Left ventricle myocardium superior (tissue), 1 donor: ENCODE measurements at places on chromosomes 1 and 21. TPM values are rescaled to one million over a fixed set of nuclear protein-coding genes. Genes with fewer than 3 reads are reported as not detected.
A peak's percentile ranks its signal among the peaks of the same experiment; 100 is the strongest.

Gene SLC1A7
- 0.32 TPM for total RNA-seq

DNA sequence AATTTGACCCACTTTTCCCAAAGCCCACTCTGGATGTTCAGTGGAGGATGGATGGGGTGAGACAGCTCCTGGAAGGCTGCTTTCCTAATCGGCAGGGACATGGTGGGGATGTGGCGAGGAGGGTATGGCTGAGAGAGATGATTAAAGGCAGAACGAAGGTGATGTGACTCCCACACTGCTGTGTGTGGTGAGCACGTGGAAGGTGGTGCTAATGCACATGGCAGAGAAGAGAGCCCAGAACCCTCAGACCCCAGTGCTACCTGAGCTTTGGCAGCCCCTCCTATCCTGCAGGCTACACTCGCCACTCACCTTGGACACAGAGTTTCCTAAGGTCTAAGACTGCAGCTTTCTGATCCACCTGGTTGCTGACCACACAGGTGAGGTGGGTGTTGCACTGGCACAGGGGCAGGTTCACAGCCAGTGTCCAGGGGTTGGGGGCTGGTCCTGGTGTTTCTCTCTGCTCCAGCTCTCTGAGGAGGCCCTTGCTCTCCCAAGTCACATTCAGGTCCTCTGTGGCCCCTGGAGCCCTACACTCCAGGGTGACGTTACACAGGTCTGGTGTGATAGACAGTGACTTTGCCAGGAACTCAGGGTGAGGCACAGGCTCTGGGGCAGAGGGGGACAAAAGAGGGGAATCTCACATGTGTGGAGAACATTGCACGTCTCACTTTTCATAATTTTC is 151.4 kb upstream of the ETV3 start:
- DNase-seq, result no peak

DNA sequence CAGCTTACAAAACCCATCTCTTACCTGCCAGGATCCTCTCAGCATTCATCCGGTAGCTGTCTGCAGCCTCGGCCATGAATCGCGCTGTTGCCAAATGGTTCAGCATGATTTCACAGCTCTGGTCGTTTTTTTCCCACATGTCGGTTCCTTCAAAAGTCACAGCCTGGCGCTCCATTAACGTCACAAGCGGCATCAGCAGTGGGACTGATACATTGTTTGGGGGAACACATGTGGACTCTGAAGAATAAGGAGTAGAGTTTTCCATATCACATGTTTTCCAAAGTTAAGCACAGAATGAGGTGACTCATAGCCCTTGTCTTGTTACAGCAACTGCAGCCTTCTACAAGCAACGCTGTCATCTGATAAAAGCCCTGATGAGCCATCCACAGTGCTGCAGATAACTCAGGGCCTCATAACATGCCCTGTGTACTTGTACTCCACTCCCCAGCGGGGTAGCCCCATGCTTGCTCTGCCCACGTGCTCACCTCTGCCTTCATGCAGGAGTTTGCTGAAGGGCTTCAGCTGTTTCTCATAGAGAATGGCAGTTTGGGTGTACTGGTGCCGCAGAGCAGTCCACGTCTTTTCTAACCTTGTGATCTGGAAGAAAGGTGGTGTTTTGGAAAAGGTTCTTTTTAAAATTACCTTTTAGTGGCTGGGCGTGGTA is 114.2 kb downstream of the BCAR3 start:
- DNase-seq, result no peak

DNA sequence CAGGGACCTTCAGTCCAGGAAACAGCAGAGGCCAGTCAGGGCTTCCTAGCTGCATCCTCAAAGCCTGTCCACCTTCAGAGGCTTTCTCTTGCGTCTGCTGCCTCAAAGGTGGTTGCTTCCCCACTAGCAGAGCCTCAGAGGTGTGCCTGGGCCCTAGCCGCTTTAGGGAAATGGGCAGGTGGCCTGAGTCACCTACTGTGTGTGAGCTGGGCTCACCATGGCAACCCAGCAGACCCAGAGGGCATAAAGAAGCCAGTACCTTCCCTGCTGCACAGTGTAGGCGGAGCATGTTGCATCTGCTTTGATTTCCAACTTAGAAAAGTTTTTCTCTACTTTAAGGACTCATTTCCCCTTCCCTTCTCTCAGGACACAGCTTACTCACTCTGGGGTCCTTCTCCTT is 12.5 kb downstream of the SLC9A1 start:
- DNase-seq, result no peak

Gene VANGL2
- 2.6 TPM for total RNA-seq

DNA sequence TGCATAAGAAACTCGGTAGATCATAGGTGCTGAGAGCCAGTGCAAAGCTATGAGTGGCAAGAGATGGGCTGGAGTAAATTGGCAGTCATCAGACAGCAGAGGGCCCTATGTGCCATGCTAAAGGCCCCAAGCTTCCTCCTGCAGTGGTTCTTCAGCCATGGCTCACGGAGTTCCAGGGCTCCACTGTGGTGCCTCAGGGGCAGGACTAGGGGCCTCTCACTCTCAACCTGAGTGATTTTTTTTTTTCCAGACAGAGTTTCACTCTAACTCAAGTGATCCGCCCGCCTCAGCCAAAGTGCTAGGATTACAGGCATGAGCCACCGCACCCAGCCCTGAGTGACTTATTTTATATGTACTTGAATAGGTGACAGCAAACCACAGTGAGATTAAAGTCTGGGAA is 10.4 kb upstream of the GJA8 start:
- DNase-seq, result peak; percentile 29

Gene EPB41
- total RNA-seq, result 24.9 TPM

DNA sequence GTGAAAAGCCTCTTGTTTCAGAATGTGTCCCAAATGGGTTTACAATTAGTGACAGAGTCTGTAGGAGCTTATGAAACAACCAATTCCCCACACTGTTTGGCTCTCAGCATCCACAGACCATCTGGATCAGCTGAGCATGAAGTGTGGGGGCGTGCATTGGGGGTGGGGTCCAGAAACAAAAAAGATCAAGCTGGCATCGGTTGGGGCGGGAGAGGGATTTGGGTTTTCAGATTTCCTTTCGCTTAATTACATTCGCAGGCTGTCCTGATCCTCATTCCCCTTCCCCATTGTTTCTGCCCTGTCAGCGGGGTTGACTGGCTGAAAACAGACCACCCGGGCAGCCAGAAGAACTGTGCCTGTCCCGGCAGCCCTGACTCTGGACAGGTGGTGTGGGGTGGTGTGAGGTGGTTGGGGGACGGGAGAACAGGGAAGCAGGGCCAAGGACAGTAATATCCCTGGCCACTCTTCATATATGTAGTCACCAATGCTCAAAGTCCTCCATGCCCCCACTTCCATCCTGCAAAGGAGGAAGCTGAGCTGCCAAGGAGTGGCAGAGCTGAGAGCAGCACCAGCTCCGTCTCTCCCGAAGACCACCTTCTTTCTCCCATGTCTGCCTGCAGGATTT is 92.0 kb downstream of the IER5 start:
- no peak for DNase-seq

Gene CNKSR1
- 1.7 TPM for total RNA-seq

Gene PAPPA2
- 0.45 TPM for total RNA-seq

- no peak for DNase-seq
Observed at GRCh38 chr1:181451661-181452230, 31.6 kb upstream of the CACNA1E start.

DNA sequence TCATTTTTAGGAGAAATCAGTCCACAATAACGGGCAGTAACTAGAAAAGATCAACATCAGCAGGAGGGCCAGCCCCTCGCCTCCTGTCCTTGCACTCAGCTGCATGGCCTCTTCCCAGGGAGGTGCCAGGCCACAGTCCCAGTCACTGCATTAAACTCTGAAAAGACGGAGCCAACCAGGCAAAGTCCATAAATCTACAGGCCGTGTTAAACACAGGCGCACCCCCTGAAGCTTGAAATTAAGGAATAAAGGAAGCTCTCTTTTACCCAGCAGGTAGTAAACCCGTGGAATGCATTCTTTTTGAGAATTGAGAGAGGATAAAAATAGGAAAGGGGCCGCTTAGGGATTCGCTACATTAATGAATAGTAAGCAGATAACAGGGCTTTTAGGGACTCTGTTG is 18.4 kb downstream of the H6PD start:
- DNase-seq, result no peak

GRCh38 chr21:28904961-28905435 is 87.7 kb downstream of the LTN1 start:
- DNase-seq, result no peak

- DNase-seq, result no peak
Observed at GRCh38 chr1:69497441-69498221, 70.1 kb upstream of the LRRC7 start.

Gene C8B
- total RNA-seq, result not detected

GRCh38 chr1:232357416-232357815 is 272.5 kb downstream of the SIPA1L2 start:
- DNase-seq, result no peak

Gene PAX7
- not detected for total RNA-seq

- DNase-seq, result no peak
Observed at GRCh38 chr21:29018540-29018939, 609 bp downstream of the RWDD2B start.

Gene OR14K1
- not detected for total RNA-seq

DNA sequence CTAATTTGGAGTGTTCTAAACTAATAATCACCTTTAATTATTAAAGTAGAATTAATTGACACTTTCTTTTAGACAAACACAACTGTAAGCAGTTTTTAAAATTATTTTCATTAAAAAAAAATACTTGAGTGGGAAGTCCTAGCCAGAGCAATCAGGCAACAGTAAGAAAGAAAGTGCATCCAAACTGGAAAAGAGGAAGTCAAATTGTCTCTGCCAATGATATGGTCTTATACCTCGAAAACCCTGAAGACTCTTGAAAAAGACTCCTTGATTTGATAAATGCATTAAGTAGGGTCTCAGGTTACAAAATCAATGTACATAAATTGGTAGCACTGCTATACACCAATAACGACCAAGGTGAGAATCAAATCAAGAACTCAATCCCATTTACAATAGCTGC is 83.0 kb upstream of the GADD45A start:
- no peak for DNase-seq

DNA sequence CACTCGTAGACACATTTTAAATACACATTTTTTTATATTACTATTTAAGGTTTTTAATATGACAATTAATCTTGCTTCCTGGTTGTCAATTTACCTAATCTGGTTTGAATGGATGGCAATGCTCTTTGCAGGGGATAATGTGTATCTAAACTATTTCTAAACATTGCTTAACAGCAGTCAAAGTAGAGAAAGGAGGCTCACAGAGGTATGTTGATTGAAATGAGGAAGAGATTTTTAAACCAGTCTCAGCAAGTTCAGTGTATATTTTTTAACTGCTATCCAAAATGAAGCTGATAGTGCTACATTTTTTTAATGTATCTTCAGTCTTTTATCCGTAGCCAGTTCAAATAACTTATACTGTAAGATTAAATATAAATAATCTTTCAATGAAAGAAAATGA is 17.4 kb downstream of the FMO1 start:
- DNase-seq, result no peak

Gene MROH9
- total RNA-seq, result not detected

GRCh38 chr21:25638660-25639550 is at the start of gene JAM2:
Gene JAM2 (plus strand): TSS chr21:25639258. CDS start chr21:25639822, 564 bp downstream.
- peak; percentile 69 for DNase-seq

DNA sequence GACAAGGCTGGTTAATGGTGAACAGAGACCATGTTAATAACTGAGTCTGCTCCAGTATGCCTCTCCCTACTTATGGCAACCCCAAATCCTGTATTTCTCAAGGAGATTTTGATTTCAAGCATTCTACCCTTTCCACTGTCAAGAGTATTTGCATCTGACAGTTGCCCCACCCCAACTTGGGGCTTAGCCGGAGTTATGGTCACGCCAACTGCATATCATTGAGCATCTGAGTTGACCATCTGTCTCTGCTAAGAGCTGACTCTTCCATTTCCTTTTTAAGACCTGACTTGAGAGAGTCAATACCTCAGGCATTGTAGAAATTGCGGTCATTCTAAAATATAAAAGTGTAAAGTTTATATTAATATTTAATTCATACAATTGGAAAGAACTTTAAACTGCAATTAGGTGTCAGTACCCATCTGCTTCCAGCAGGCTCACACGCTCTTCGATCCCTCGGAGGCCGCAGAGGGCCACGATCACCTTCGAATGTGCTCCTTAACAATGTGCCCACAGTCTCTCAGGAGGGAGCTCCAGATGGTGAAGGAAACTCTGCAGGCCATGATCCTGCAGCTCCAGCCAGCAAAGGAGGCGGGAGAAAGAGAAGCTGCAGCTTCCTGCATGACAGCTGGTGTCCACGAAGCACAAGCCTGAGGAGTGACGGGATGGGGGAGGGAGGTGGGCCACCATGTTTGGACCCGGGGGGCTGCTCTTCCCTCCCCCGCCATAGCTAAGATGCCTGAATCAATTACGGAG is 409.8 kb downstream of the DISC1 start:
- DNase-seq, result no peak

Gene MMP23B
- 47.9 TPM for total RNA-seq

- no peak for DNase-seq
Observed at GRCh38 chr1:111501645-111502044, 1.8 kb downstream of the ADORA3 start.

DNA sequence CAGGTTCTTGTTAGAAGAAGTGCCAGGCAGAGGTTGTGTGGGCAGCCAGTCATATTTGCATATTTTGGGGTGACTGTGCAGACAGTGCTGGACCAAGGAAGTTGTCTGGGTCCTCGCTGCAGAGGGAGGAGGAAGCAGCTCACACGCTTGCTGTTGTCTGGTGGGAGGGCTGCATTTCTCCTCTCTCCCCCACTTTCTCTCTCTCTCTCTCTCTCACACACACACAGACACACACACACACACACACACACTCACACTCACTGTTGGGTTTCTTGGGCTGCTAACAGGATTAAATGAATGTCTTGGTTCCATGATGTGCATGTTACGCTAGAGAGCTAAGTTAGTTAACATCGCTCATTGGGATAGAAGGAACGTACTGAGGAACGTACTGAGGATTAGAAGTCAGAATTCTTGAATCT is 72.9 kb downstream of the AGPAT3 start:
- DNase-seq, result no peak

- no peak for DNase-seq
Observed at GRCh38 chr1:168932539-168932938, 174.0 kb upstream of the ATP1B1 start.

- no peak for DNase-seq
Observed at GRCh38 chr1:81165963-81166362, 634.8 kb upstream of the ADGRL2 start.
